ENCODE measurements at places on chromosomes 7 and 10. TPM values are rescaled to one million over a fixed set of nuclear protein-coding genes. Genes with fewer than 3 reads are reported as not detected.

The PRPS1L1 gene
- not detected for total RNA-seq

The CLIP2 gene
- total RNA-seq, result 4.4 TPM

The GRID1 gene
- 28.1 TPM for total RNA-seq

The UNC5B gene
- total RNA-seq, result 7.1 TPM

The BMI1 gene
- 60.8 TPM for total RNA-seq

The GCK gene
- total RNA-seq, result not detected

The IDE gene
- 38.8 TPM for total RNA-seq

The CUBN gene
- total RNA-seq, result 13.4 TPM

The MYL7 gene
- total RNA-seq, result not detected

The GOLGA7B gene
- 0.54 TPM for total RNA-seq

The EIF4EBP2 gene
- total RNA-seq, result 71.2 TPM

The LIPM gene
- total RNA-seq, result not detected

The ATG9B gene
- not detected for total RNA-seq

The ZSCAN25 gene
- 27.5 TPM for total RNA-seq

The PHYHIPL gene
- total RNA-seq, result 0.13 TPM

The UCMA gene
- not detected for total RNA-seq

The TYW1B gene
- 4.9 TPM for total RNA-seq

The LRRC72 gene
- not detected for total RNA-seq

The RBP3 gene
- total RNA-seq, result not detected

The HOXA5 gene
- total RNA-seq, result 2.7 TPM

The CCDC71L gene
- 33.5 TPM for total RNA-seq

The BPGM gene
- total RNA-seq, result 16.5 TPM

The EPO gene
- total RNA-seq, result not detected

The LEP gene
- 0.11 TPM for total RNA-seq

The DRGX gene
- not detected for total RNA-seq

The CYP51A1 gene
- total RNA-seq, result 48.9 TPM

The FOXI2 gene
- total RNA-seq, result not detected

The TWIST1 gene
- 4.7 TPM for total RNA-seq

The LIPK gene
- total RNA-seq, result not detected

The IKZF1 gene
- 9.6 TPM for total RNA-seq

The FRMD4A gene
- 10.6 TPM for total RNA-seq

The CALML3 gene
- not detected for total RNA-seq

The TFR2 gene
- not detected for total RNA-seq

The PLPP4 gene
- total RNA-seq, result not detected

The C10orf90 gene
- total RNA-seq, result 2.6 TPM

The COL13A1 gene
- 0.40 TPM for total RNA-seq

The OPALIN gene
- not detected for total RNA-seq

The DCLRE1A gene
- total RNA-seq, result 5.8 TPM

The TMEM196 gene
- total RNA-seq, result not detected

The AGAP3 gene
- total RNA-seq, result 75.2 TPM

The THNSL1 gene
- 6.7 TPM for total RNA-seq

The NRCAM gene
- 13.6 TPM for total RNA-seq

The CALHM3 gene
- total RNA-seq, result not detected

The MRPS17 gene
- total RNA-seq, result 10.5 TPM

The WNT16 gene
- not detected for total RNA-seq

The CALY gene
- total RNA-seq, result not detected

The VCL gene
- total RNA-seq, result 110 TPM

The PARP12 gene
- 37.9 TPM for total RNA-seq

The OR2A5 gene
- not detected for total RNA-seq

The NME8 gene
- 2.6 TPM for total RNA-seq

The UNCX gene
- total RNA-seq, result not detected

The INA gene
- 0.59 TPM for total RNA-seq

The NUTM2E gene
- 0.56 TPM for total RNA-seq

All from thyroid gland (tissue), 4 donors.